ENCODE measurements at places on chromosomes 13 and 19.

DNA sequence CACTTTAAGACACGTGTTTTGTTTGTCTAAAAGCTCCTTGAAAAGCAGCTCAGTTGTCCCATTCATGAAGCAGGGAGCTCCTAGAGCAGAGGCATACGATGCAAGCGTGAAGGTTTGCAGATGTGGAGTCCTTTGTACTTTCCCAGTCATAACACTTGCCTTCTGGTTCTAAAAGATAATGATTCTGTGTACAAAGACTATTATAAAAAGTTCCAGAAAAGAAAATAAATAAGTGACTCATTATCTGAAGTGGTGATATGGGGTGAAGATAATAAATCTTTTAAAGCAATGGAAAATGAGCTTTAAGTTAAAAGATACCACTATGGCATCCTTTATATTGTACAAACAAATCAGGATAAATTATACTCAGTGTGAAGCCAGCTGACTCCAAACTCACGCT is 569.9 kb downstream of the MYO16 start:
- DNase-seq = no peak

DNA sequence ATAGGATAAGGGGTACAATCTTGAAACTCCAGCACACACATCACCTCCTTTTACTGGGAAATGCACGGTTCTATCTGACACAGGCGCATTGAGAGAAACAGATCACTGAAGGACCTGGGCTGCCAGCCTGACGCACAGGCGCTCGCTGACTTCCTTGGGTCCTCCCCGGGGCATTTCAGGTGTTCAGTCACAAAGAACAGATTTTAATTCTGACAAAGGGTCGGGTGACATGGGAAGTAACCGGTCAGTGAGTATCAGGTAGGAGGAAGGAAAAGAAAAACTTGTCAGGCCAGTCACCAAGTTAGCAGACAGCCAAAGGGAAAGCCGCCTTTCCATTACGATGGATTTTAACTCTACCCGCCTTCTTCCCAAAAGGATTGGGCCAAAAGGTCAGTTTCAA is 39.6 kb downstream of the INSR start:
- no peak for DNase-seq

DNA sequence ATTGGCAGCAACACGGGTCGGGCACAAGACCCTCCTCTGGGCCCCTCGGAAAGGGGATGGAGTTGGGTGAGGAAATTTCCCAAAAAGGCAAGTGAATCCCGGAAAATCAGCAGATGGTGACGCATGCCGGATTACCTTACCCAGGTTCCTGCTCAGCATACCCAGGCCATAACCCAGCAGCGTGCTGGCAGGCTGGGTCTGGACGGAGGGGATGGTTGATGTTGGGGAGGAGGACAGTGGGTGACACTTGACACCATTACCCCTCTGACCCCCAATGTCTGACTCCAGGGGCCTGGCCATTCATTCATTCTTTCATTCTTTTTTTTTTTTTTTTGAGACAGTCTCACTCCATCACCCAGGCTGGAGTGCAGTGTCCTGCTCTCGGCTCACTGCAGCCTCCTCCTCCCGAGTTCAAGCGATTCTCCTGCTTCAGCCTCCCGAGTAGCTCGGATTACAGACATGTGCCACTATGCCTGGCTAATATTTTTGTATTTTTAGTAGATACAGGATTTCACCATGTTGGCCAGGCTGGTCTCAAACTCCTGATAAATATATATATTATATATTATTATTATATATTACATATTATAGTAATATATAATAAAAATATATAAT is 799 bp downstream of the PVR start:
- DNase-seq = no peak

- peak; percentile 23 for DNase-seq
Observed at GRCh38 chr13:107211073-107211472, 643.1 kb upstream of the ARGLU1 start.

GRCh38 chr19:41641879-41642485 is 15.1 kb upstream of the CEACAM4 start:
- no peak for DNase-seq

- DNase-seq = no peak
Observed at GRCh38 chr13:75927183-75927669, 291.1 kb downstream of the LMO7 start.

- no peak for DNase-seq
Observed at GRCh38 chr13:63307228-63307627, 1891.6 kb upstream of the PCDH20 start.

- no peak for DNase-seq
Observed at GRCh38 chr19:27966390-27966816, 1246.5 kb downstream of the UQCRFS1 start.

DNA sequence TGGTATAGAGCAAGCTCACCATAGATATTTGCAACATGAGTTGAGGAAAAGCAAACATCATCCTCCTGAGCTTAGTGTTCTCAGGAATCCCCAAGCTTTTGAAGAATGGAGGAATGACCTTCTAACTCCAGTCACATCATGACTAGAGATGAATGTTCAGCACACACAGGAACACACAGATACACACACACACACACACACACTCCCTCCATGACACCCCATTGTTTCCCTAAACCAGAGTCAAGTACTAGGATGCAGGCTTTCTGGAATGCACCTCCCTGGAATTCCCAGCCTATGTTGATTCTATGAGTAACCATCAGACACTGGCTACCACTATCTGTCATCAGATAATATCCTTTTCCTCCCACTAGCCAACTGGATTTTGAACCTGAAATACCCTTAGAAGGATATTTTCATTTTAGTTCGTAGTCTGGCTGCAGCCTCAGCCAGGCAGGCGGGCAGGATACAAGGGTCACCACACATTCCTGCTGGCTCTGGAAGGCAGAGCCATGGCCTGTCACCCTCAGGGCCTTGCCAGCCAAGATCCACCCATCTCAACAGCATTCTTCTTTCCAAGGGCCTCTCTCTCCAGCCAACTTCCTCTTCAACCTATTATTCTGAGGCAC is 162.4 kb downstream of the FOXO1 start:
- peak; percentile 53 for DNase-seq

- no peak for DNase-seq
Observed at GRCh38 chr19:53657330-53657729, 25.5 kb downstream of the DPRX start.

DNA sequence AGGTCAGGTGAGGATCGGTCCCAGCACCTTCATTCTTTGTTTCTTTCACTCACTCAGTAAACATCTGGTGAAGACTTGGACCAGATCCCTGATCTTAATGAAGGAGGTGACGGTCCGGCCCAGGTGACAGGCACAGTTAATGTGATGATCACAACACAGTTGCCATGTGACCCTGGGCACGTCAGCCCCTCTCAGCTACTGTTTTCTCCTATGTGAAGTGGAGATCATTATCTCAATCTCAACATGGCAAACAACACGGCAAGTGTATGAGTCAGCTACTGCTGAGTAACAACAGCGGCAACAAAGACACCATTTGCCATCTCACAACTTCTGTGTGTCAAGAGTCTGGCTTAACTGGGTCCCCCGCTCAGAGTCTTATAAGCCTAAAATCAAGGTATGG is 74.6 kb downstream of the GNG7 start:
- no peak for DNase-seq

DNA sequence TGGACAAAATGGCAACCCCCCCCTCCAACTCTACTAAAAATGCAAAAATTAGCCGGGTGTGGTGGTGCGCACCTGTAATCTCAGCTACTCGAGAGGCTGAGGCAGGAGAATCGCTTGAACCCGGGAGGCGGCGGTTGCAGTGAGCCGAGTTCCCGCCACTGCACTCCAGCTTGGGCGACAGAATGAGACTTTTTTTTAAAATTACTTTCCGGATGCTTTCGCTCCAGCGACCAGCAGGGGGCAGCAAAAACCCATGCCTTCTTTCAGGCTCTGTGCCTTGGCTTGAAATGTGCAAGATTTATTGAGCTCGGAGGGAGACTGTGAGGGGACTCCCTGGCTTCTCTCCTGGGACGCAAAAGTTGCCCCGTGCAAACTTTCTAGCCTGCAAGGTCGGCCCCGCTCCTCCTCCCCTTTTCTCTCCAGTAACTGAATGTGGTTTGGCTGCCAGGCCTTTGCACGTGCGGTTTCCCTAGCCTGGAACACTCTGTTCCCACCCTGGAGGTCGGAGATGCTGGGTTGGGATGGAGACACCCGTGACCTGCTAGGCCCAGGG is 61.4 kb upstream of the NFIC start:
- DNase-seq = no peak

GRCh38 chr13:32737111-32737571 is 150.9 kb downstream of the PDS5B start:
- no peak for DNase-seq

DNA sequence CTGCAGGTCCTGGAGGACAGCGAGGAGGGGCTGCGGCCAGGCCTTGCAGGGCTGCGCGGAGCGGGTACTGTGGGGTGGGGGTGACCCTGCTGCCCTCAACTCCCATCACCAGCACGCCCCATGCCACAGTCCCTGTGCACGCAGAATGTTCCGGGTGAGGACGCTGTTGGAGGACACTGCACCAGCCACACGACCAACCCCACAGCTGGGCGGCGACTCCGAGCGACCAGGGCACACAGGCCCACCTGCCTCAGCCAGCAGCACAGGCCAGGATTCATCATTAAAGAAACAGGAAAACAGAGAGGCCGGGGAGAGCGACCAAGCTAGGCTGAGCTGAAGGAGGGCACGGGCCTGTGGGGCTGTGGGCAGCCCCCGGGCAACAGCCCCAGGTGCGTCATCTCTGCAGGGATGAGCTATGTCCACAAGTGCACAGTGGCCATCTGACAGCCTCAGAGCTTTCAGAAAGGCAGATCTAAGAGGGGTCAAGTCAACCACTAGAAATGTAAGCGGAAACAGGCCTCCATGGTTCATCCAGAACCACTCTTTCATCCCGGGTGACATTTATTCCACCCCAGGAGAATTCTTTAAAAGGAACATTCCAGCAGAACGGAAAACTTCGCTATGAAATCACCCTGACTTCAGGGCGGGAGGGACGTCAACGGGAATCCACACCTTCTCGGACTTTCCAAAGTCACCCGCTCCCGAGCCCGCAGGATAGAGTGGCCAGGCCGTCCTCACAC is 1.5 kb downstream of the GAS6 start:
- no peak for DNase-seq

DNA sequence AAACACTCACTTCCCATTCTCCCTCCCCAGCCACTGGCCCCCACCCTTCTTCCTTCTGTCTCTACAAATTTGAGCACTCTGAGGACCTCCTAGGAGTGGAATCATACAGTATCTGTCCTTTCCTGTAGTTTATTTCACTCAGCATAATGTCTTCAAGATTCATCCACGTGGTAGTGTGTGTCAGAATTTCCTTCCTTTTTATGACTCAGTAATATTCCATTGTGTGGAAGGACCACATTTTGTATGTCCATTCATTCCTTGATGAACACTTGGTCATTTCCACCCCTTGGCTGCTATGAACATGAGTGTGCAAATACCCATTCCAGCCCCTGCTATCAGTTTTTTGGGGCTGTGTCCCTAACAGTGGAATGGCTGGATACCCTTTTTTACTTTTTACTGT is 9.8 kb downstream of the KLF2 start:
- DNase-seq = no peak

- DNase-seq = no peak
Observed at GRCh38 chr13:20356444-20356843, 124.3 kb upstream of the GJB6 start.

GRCh38 chr19:28334419-28334818 is 878.5 kb downstream of the UQCRFS1 start:
- no peak for DNase-seq
